Hematopoietic multipotent progenitor cell treated with erythropoietin and hydrocortisone succinate and interleukin-3 and kit ligand, for 17 days (in vitro differentiated cells): ENCODE measurements at places on chromosomes 11 and 22.

GRCh38 chr11:128963744-128964325 lies 21.2 kb upstream of the TP53AIP1 start:
- no peak for DNase-seq

GRCh38 chr22:31244046-31244942 lies 32.2 kb downstream of the LIMK2 start:
- DNase-seq: no peak

DNA sequence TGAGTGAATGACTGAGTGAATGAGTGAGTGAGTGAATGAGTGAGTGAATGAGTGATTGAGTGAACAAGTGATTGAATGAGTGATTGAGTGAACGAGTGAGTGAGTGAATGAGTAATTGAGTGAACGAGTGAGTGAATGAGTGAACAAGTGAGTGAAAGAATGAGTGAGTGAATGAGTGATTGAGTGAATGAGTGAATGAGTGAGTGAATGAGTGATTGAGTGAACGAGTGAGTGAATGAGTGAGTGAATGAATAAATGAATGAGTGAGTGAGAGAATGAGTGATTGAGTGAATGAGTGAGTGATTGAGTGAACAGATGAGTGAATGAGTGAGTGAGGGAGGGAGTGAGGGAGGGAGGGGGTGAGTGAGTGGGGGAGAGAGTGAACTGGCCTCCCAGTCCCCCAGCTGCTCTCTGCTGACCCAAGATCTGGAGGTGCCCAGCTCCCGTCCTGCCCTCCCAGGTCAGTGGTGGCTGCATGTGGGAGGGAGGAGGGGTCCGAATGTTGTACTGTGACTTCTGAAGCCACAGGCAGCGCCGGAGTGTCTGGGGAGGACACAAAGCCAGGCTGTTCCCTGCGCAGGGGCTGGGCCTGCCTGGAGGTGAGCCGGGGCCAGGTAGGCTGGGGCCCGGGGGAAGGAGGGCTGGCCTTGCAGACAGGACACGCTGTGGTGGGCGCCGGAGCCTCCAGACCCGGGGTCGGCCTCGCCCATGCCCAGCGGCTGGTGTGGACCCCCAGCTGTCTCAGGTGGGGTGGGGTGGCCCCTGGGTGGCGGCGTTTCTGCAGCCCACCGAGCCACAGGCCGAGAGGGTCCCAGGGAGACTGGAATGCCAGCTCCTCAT lies 17.8 kb upstream of the PIM3 start:
- no peak for DNase-seq

GRCh38 chr11:105767931-105768330 lies 158.1 kb downstream of the GRIA4 start:
- DNase-seq: no peak

DNA sequence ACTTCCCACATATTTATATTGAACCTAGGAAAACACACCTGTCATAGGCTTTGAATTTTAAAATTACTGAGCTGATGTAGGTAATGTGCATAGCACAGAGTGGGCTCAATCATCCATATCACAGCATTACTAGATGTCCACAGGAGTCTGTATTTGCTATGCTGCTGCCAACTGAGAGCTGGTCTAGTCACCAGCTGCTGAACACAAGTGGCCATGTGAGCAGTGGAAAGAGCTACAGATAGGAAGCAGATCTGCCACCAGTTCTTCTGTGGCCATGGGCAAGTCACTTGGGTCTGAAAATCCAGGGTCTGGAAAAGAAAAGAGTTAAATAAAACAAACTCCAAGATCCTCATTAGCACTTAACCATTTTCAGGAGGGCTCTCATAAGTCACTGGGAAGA lies 91.8 kb downstream of the APIP start:
- DNase-seq: no peak

GRCh38 chr22:18032455-18033101 lies 8.2 kb upstream of the MICAL3 start:
- DNase-seq: no peak

GRCh38 chr11:117565709-117566108 lies 231.3 kb downstream of the DSCAML1 start:
- no peak for DNase-seq

DNA sequence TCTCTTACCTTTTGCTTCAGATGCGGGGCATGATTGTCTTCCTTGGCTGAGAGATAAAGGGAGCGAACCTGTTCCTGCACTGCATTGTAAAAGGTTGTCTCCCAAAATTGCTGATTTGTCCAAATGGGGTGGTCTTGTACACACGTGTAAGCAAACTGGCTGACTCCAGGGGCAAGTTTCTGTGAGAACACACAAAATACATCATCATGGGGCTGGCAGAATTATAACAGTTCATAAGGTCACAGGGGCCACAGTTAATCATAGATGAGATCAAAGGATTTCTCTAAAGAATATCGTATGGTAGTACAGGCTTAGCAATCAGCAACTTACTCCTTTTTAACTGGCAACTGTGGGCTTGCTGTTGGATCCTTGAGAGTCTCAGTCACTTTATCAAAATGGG lies 194.3 kb downstream of the SWAP70 start:
- no peak for DNase-seq

- no peak for DNase-seq
Measured at GRCh38 chr22:45885941-45886395, 91.0 kb downstream of the WNT7B start.

GRCh38 chr11:77102246-77103210 lies at the start of gene OMP:
Gene OMP, plus strand, starts transcription at chr11:77102840. Its CDS starts 0 bp downstream, at chr11:77102840.
- no peak for DNase-seq

DNA sequence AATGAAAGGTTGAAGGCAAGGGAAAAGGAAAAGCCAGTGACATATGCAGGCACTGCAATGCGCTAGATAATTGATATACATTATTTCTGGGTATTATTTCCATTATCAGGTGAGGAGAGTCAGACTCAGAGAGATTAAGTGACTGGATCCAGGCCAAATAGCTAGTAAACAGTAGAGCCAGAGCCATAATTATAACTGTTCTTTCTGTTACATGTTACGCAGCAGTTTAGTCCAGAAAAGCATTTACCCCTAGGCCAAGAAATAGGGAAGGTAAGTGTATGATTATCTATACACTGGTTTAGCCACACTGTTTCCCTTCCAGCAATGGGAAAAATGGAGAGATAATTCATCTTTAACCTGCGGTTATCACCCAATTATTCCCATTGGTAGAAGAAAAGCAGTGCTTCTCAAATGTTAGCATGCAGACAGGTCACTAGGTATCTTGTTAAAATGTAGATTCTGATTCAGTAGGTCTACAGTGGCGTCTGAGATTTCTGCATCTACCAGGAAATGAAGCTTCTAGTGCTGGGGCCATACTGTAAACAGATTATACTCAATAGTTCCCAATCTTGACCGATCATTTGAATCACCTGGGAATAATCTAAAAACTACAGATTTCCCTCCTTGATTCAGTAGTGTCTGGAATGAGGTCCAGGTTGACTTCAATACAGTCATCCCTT lies 69.4 kb downstream of the RBFOX2 start:
- no peak for DNase-seq

- peak; percentile 79 for DNase-seq
Measured at GRCh38 chr11:65315204-65315865, 669 bp downstream of the CDC42EP2 start.

DNA sequence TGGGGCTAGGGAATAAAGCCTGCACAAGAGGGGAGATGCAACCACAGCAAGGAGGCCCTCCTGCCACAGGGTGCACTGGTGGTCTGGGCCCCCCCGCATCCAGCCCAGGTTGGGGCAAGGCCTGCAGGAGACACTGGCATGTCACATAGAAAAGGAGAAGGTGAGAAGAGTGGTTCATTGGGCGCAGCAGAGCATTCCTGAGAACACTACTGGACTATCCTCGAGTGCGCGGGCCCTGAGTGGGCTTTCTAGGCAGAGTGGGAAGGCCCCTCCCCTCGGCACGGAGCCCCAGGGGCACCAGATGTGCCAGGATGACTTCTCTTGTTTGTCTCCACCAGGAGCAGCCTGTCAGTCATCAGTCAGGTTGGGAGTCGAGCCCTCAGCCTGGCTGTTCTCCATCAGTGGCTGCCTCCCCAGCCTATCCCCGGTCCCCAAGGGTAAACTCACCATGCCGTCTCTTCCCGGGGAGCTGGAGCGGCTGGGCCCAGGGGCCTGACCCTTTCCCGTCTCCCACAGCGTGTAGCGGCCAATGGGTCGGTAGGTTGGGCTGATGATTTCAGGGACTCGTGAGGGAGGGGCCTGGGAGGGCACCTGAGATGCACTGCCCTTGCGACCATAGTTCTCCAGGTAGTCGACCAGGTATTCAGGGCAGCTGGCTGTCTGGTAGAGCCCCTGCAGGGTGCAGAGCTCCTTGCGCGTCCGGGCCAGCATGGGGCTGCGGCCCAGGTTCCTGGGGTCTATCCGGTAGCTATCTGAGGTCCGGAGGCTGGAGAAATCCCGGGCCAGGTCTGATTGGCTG lies 9.0 kb downstream of the USP2 start:
- DNase-seq: no peak

DNA sequence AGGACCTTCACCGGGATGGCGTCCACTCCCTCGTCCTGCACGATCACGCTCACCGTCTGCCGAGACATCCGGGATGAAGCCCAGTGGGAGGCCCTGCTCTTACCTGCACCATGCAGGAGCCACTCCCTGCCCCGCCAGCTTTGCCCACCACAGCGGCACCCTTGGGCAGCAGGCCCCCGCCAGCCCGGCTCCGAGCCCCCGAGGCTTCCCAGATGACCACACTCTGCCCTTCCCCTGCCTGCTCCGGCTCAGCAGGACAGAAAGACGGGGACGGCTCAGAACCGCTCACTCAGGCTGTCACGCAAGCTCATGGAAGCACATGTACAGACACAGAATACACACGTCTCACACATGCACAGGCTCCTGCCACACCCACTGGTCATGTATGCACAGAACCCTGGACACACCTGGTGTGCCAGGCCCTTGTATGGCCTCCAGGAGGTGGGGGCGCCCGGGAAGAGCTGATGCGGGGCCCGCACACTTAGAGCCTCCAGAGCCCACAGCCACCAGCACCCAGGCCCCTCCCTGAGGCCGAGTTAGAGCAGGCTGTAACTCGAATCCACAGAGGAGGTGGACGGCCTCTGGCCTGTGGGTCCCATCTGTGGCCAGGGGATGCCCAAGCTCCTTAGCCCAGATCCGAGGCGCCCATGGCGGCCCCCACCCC lies 8.9 kb upstream of the MAPK11 start:
- DNase-seq: no peak

DNA sequence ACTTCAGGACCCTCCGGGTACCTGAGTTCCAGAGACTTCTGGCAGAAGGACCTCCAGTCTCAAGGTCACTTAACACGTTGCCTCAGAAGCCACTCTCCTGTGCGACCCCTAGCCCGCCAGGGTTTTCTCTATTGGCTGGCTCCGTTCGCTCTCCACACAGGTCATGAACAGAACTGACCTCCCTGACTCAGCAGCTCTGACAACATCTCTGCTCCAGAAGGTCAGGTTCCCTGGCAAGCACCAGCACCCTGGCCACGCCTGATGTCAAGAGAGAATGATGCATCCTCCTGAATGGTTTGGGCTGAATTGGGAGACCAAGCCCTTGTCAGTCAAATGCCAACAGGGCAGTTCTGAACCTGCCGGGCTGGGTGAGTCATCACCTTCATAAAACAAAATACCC lies 84.3 kb upstream of the TMEM45B start:
- no peak for DNase-seq

GRCh38 chr11:34064291-34064690 lies 12.8 kb downstream of the CAPRIN1 start:
- no peak for DNase-seq

- DNase-seq: no peak
Measured at GRCh38 chr11:118263695-118264568, at the start of gene MPZL2. Gene MPZL2, minus strand, starts transcription at chr11:118264297. Its CDS starts 144 bp downstream, at chr11:118264153.

DNA sequence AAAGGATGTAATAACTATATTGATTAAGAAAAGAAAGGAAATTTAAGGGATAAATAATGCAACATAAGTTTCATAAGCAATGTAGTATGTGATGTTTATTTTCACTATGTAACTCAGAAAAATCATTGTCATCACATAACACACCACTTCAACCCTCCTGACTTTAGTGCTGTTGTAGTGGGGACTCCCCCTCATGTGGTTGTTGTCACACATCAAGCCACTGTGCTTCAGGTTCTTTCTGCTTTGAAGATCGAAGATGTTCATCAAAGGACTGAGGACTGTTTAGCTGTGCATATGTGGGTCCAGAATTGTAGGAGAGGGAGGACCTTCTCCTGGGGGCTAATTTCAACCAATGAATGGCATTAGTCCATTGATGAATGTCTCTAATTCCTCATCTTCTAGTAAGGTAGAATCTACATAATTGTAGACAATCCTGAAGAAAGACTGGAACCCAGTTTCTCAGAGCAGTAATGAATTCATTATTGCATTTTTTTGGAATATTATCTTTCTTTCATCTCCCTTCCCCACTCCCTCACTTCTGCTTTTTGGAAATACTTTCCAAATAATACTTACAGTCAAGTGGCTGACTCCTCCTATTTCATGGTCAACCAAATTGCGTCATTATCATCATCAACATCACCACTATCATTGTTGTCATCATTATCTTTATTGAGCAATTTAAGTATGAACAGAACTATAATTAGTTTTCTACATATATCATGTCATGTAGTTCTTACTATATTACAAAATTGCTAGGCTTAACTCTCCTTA lies 9.8 kb upstream of the CARD16 start:
- DNase-seq: no peak

DNA sequence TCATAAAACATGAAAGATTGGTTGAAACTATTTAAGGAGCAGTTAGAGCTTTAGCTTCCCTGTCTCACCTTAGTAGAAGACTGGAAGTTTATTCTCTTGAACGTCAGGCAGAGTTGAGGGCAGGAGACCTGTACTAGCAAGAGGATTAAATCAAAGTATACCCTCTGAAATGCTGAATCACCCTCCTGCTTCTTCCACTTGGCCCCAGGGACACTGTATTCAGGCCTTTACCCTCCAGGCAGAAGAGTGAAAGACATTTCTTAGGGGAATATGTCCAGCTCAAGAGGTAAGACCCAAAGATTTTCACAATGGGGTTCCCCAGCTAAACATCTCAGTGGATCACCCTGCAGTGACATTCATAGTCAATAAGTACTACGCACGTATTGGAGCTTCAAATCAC lies 11.9 kb downstream of the APOA4 start:
- DNase-seq: no peak

DNA sequence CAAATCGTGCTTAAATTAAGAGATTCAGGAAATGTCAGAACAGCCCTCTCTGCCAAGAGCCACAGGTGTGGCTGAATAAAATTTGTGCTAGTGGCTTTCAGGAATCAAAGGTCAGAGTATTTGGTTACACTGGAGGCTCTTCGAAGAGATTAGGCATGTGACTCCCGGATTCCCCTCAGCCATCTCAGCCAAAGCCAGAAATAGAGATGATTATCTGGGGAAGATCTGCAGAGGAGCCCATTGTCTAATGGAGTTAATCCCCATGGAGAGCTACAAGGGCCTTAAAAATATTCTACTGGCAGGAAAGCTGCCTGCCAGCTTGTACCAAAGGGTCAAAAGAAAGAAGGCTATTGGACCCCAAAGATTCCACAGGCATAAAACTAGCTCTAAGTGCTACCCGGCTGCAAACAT lies 1259.5 kb downstream of the TBC1D22A start:
- DNase-seq: no peak

DNA sequence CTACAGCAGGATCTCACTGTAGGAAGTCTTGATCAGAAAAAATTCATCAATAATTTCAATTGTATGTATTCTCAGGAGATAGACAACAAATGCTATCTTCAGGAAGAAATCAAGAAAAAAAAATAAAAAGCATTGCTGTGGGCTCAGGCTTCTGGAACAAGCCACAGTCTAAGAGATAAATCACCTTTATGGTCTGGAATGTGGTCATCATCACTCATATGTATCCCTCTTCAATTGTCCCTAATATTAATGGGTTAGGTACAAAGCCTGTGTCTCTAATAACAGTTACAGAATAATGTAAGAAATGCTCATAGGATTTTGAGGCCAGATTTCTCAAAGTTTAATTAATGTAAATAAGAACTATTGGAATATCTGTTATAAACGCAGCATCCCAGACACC lies 305.9 kb upstream of the ANO3 start:
- no peak for DNase-seq
